ENCODE measurements at places on chromosomes 2 and 18.
A peak's percentile ranks its signal among the peaks of the same experiment; 100 is the strongest.

- DNase-seq, result no peak
These were observed 1334.4 kb upstream of the CELF4 start for GRCh38 chr18:38900031-38900430.

DNA sequence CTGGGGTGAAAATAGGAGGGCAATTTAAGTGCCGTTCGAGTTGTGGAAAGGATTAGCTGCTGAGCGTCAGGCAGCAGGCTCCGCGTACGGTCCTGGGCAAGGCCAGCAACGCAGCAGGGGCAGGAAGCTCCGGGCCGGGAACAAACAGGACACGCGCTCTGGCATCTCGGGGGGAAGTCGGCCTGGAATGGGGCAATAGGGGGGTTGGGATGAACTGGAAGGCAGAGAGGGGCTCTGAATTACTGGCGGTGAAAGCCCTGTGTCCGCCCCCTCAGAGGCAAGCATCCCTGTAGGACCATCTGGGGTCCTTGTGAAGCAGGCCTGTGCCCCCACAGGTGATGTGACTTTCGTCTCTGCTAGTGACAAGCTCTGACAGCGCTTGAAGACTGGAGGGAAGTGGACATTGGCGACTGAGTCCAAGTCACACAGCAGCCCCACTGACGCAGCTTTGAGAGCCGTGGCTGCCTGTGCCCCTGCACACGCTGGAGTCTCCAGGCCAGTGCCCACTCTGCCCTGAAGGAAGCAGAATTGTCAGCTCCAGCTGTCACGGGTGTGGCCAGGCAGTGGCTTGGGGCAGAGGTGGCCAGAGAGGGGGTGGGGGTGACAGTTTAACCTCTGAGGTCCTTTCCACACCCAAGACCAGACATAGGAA is 22.3 kb downstream of the GPR35 start:
- DNase-seq, result no peak

- no peak for DNase-seq
These were observed 17.5 kb upstream of the CDC42EP3 start for GRCh38 chr2:37688771-37689468.

DNA sequence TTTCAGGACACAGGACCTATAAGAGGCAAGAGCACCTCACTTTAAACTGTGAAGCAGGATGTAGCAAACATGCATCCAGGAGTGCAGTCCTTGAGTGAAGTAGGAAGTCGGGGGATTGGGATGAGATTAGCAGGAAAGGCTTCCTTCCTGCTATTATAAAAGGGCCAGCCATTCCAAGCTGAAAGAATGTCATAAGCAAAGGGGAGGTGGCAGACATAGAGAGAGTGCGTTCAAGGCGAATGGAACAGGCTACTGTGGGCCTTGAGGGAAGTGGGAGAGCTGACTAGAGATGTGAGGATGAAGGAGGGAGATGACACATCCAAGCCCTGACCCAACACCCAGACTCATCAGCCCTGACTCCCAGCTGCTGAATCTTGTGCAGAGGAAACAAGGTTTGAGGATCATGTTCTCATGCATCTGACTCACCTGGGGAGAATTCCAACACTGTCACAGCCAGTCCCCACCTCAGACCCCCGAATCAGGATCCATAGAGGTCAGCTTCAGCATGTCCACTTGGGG is 63.9 kb downstream of the GYPC start:
- no peak for DNase-seq

GRCh38 chr2:202933139-202933510 is 21.1 kb downstream of the CARF start:
- no peak for DNase-seq

DNA sequence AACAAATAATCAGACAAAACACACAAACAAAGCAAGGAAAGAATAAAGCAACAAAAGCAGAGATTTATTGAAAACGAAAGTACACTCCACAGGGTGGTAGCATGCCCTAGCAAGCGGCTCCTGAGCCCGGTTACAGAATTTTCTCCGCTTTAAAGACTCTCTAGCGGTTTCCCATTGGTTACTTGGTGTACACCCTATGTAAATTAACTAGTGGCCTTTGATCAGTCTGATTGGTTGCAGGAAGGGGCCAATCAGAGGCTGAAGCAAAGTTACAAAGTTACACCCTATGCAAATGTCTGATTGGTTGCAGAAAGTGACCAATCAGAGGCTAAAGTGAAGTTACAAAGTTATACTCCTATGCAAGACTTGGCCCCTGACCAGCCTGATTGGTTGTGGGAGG is 242.9 kb downstream of the LDLRAD4 start:
- DNase-seq, result no peak

GRCh38 chr2:220025207-220025606 is 397.8 kb downstream of the SLC4A3 start:
- DNase-seq, result no peak

GRCh38 chr2:84393829-84394228 is 65.3 kb downstream of the SUCLG1 start:
- no peak for DNase-seq

GRCh38 chr18:44737623-44738022 is 56.9 kb downstream of the SETBP1 start:
- no peak for DNase-seq

DNA sequence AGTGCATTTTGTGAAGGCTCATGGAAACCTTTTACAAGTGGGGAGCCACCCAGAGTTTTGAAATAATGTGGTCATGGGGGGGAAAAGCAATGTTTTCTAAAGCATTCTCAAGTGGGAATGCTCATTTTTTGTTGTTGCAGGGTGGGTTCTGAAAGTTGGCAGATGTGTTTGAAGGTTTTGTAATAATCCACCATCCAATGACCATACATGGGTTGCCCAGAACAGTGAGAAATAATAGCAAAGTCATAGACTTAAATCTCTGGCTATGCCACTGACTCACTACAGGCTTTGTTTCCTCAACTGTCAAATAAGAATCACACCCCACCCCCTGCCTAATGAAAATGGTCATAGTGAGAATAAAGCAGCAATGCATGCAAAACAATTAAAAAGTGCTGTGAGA is 2.9 kb downstream of the DSG3 start:
- DNase-seq, result no peak

DNA sequence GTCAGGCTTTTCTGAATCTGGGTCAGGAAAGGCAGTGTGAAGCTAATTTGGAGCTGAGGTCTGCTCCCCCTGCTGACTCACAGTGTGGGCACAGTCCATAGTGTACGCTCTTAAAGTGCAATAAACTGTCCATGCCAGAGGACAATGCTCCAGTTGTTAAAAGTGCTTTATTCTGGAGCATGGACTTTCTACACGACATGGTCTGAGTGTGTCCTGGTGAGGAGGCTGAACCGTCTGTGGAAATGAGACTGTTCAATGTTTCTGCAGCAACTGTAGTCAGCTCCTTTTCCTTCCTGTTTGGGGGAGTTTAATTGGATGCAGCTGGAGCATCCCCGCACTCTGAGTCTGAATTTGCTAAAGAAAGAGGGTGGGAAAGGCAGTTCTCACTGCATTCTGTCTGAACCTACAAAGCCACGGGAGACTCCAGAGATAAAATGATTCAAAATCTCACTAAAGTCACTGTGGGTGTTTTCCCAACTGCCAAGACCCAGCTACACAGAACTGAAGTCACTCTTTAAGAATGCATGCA is 110.2 kb upstream of the TRIB2 start:
- no peak for DNase-seq

GRCh38 chr2:26080356-26080755 is 46.5 kb downstream of the RAB10 start:
- no peak for DNase-seq

GRCh38 chr18:79611040-79611681 is 68.4 kb upstream of the CTDP1 start:
- no peak for DNase-seq

GRCh38 chr18:69400253-69400975 is at the start of gene DOK6:
DOK6 (plus strand) TSS chr18:69400888.
- DNase-seq, result peak; percentile 24

GRCh38 chr18:9716780-9717563 is 8.9 kb downstream of the RAB31 start:
- DNase-seq, result no peak

- DNase-seq, result peak; percentile 21
These were observed 187.3 kb downstream of the FAM210A start for GRCh38 chr18:13539050-13539449.

DNA sequence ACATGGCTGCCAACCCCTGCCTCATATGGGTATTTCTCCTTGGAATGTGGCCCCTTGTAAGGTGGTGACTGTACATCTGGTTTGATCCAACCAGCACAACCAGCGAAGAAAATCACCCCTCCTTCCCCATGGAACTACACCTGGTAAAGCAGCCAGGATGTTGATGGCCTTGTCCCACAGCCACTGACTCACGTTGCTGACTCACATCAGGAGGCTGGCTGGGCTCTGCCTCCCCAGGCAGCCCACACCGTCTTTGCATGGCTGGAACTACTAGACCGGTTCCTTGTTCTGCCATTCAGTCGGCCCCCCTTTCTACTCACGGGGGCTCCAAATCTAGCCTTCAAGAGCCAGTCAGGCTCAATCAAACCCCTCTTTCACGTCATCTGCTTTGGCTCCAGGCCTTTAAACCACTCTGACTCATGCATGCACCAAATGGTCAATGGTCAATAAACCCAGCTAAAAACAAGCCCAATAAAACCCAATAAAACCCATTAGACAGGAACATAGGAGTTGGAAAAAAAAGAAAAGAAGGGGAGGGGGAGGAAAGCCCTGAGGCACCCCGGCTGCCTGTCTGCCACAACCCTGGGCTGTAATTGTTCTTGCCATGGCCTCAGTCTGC is 114.8 kb downstream of the PLB1 start:
- peak; percentile 69 for DNase-seq

DNA sequence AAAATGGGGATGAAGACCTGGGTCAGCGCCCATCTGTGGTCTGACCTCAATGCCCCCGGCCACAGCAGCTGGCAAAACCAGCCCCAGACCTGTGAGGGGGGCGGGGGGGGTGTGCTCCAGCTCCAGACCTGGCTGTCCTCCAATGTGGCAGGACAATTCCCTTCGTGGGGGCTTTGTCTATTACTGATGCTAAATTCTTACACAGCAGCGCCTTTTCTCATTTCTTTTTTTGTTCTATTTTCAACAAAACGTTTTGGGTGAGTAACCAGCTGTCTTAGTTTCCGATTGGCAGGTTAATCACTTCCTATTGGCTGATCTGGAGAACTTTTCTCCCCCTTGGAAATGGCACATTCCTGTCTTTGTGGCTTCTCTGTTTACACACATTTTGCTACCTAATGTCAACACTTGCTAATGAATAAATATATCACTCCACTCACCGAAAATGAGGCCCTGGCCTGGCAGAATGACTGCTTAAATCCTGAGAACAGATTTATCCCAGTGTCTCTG is 4.4 kb downstream of the SMAD7 start:
- DNase-seq, result no peak

- no peak for DNase-seq
These were observed 483.3 kb downstream of the BCL11A start for GRCh38 chr2:60070196-60070595.

GRCh38 chr2:3413697-3414096 is 34.2 kb downstream of the TRAPPC12 start:
- DNase-seq, result no peak

DNA sequence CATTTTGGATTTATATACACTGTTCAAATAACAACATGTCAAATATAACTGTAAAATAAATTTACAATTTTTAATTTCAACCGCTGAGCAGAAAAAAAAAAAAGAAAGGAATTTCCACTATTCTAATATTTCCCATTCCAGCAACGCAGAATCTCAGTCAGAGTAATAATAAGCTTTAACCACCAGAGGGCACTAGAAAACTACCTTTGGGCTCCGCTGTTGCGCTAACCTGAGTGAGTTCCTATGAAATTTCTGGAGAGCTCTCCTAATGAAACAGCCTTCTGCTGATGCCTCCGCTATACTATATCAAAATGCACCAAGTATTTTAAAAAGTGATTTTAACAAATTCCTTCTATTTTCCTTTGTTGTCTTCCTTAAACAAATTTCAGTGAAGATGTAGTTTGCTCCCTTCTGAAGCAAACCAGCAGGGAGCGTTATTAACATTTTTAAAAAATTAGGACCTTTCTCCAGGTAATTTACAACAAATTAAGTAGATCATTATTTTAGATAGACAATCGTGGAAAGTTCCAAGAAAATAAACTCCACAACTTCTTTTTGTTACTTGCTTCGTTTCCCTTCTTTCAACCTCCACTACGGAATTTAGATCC is 23.0 kb downstream of the ERMN start:
- DNase-seq, result peak; percentile 19

DNA sequence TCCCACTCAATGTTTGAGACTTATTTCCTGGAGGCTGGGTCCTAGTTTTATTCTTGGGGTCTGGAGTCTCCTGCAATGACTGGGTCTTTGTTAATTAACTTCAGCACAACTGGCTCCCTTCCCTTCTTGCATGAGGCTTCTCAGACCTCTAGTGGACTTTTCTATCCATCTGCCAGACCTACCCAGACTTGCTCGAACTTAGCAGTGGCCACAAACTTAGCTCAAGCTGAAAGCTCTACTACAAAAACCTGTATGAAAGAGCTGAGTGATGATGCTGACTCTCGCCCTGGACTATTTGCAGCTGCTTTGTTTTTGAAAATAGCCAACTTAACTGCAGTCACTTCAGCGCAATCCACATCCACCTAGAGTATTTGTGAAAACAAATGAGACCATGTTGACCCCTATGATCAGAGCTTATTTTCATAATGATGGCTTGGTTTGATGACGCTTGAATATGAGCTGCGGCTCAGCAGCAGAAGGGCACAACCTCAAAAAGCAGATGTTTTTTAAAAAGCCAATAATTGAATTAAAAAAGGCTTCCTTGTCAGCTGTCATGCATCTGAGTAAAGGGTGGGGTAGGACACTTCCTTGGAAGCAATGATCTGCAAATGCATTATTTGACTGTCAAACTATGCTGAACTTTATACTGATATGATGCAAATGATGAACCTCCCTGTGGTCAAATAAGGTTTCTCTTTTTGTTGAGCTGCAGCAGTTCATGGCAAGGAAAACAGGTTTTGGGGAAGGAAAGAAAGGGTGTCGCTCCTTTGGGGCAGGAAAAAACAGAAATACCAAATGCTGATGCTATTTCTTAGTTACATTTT is 10.6 kb upstream of the ANXA4 start:
- DNase-seq, result no peak

DNA sequence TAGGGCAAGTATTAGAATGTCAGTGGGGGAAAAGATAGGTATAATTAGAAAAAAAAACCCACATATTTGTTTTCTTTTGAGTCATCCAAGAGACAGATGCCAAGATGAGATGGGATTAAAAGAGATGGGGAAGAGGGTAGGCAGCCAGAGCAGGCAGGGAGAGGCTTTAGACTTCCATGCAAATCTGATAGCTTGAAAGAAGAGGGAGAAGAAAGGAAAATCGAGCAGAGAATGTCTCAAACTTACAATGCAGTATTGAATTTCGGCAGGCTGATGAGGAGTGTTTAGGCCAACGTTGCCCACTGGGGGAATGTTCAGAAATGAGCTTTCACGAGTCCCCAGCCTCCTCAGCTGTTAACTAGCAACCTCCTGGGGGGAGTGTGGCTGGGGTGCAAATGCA is 91.3 kb downstream of the SPATS2L start:
- no peak for DNase-seq

DNA sequence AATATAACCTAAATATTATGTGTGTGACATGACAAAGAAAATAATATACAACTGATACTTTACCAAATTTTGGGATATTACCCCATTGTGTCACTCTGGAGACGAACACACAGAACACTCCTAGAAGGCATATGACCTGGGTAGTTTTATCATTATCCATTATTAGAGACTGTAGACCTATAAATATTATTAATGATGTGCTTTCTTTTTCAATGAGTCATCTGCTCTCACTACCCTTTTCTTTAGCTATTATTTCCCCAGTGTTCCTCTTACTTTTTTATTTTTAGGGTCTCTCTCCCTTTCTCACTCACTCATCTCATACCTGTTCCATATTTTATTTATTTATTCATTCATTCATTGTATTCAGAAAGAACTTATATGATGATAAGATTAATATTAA is 143.3 kb upstream of the ITGA4 start:
- no peak for DNase-seq

- no peak for DNase-seq
These were observed 347.6 kb upstream of the VRK2 start for GRCh38 chr2:57698935-57699449.

All from stimulated activated CD4-positive, alpha-beta T cell treated with anti-CD3 and anti-CD28 coated beads, Interleukin-15, amount 100 ng/mL, for 24 hours (primary cell).